ENCODE measurements at places on chromosomes 5 and 9.

DNA sequence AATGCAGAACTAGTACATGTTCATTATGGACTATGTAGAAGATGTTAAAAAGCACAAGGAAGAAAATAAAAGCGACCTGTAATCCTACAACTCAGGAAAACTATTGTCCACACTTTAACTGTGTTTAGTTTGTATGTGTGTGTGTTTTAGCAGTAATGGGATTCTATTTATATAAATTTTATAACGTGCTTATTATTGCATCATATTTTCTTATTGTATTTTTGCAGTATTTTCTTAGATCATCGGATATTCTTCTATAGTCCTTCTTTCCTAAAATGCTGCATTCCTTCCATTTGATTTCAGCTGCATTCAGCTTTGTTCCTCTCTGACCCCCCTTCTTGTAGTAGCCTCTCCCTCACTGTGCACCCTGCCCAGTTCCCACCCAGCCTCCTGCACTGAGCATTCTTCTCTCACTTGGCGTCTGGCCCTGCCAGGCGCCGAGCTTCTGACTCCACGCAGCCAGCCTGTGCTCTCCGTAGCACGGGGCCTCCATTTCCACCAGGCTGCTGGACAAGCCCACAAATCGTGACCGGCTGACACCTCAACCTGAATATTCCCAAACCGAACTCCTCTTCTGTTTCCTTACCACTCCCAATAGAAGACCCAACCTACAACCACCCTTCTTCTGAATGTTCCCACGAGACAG, 39.9 kb downstream of the MVB12B start:
- DNase-seq, result no peak

- DNase-seq, result no peak
These were observed 1171.5 kb upstream of the NUDT12 start for GRCh38 chr5:104734046-104734445.

DNA sequence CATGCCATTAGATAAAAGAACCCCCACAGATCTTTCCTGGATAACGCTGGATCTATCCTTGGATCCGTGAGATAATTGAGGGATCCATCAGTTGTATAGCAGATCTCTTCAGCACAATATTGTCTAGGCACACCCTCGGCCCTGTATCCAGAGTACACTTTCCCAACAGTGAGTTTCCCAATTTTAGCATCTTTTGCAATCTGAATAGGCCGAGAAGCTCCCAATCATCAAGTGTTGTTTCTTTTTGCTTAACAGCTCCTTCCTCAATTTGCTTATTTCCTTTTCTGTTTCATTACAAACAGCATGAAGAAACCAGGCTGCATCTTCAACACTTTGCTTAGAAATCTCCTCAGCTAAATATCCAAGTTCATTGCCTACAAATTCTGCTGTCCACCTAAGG, 4.4 kb upstream of the SPTLC1 start:
- DNase-seq, result no peak

GRCh38 chr5:16315501-16315900, 135.9 kb upstream of the MARCHF11 start:
- DNase-seq, result no peak

DNA sequence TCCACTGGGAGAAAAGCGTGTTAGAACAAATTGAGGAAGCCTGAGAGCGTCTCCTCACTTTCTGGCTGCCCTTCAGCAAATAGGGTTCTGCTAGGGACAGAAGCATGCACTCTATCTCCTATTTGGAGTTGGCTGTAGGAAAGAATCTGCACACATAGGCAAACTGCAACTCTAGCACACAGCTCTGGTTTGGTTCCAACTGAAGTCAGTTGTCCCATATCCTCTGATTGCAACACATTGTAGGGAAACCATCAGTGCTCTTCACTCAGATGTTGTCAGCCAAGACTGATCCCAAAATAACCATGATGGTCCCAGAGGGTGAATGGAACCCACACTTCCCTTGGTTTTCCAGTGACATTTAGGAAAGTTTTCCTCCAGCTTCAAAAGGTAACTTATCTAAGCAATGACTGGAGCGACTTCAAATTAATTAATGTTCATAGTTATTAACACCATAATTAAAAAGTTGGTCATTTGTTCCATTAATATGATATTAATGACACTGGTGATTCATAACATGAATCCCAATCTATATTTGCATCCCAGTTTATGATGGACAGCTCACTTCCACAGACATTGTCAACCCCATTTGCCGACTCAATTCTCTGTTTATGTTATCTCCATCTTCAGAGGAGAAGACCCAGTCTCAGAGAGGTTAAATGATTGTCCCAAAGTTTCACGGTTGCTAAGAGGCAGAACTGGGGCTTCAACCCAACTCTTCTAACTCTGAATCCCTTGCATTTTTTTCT, 136.7 kb upstream of the ZNF462 start:
- no peak for DNase-seq

DNA sequence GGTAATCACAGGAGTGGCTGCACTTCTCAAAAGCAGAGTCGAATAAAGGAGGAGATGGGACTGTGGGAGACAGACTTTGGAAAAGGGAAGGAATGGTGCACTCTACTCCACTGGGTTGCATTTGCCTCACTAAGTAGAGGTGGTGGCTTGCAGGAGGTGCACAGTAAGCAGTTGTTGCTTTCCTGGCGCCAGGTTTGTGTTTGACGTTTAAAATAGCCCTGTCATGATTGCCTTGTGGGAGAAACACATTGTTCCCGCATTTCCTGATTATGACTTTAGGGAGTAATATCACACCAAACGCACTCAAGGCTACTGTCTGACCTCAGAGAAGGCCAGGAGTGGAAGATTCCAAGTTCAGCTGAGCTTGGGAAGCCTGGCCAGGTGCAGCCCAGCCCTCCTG, 36.7 kb downstream of the DMRT1 start:
- no peak for DNase-seq
